ENCODE measurements at places on chromosomes 3 and 15.
A peak's percentile ranks its signal among the peaks of the same experiment; 100 is the strongest.

GRCh38 chr3:12959838-12960378 is 113.3 kb downstream of the IQSEC1 start:
- no peak for DNase-seq

DNA sequence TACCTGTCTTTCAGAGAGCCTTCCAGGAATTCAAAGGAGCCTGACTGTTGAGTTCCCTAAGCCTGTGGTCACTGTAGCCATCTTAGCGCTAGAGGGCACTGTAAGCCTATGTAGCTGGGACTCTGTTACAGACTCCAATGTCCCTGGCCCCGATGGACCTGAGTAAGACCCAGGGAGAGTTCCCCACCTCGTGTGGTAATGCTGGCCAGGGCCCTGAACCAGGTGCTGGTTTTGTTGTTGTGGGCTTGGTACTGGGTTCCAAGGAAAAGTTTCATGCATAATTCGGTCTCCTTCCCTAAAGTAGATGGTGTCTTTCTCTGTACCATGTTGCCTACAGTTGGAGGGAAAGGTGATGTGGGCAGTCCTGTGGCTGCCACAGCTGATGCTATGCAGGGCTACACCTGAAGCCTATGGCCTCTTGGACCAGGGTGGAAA is 32.4 kb downstream of the CDAN1 start:
- DNase-seq = peak; percentile 31

DNA sequence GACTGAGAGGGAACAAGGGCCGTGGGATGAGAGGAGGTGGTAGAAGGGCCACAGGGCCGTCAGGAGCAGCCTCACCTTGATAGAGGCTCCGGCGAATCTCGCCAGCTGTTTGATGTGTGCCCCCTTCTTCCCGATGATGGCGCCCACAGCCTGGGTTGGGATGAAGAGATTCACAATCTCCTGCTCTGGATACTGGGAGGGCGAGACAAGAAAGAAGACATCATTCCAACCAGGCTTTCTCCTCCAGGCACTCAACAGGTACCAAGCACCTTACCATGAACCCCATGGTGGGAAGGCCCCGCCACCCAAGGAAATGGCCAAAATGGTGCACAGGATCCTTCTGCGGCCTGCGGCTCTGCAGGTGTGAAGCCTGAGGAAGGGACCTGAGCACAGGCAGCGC is 71.1 kb downstream of the SENP2 start:
- DNase-seq = no peak

GRCh38 chr3:126052196-126053058 is 31.5 kb downstream of the SLC41A3 start:
- no peak for DNase-seq

GRCh38 chr15:52557274-52557641 is 11.6 kb downstream of the ARPP19 start:
- DNase-seq = no peak

DNA sequence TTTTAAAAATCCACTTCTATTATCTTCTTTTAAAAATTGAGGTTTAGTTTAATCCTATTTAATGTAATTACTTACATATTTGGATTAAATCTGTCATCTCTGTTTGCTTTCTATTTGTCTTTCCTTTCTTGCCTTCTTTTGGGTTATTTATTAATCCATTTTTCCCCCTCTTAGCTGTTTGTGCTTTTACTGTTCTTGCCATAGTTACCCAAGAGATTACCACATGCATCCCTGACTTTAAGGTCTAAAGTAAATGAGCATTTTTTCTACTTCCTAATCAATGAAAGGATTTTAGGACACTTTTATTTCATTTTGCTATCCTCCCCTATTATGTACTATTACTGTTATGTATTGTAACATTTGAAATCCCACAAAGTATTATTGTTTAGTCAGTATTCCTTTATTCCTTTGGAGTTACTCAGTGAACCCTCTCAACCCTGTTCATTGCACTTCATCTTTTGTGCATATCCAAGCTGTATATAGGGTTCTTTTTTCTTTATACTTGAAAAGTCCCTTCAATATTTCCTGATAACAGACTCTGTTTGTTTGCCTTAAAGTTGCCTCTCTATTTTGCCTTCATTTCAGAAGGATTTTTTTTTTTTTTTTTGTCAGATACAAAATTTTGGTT is 62.7 kb downstream of the MEF2A start:
- no peak for DNase-seq

DNA sequence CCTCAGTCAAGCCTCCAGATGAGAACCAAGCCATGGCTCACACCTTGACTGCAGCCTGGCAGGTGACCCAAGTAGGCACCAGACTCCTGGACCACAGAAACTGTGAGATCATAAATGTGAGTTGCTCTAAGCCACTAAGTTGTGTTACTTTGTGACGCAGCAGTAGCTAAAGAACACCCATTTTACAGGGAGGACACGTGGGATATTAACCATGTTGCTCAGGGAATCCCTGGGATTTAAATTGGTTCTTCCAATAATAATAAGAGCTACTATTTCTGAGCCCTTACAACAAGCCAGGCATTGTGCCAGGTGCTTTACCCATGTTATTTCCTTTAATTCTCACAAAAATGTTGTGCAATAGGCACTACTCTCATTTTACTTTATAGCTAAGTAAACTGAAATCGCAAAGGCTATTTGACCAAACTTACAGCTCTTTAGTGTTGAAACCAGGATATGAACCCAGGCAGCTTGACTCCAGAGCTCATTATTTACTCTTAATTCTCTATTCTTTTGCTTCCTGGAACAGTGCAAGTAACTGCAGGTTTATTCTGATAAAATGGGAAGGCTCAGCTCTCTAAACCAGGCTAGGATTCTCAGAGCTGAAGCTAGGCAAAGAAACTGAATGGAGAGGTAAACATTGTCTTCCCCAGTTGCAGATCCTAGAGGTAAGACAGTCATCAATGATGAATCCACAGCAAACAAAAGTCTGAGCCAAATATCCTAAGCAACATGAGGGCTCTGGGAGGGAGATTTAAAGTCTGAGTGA is 294.4 kb downstream of the KBTBD8 start:
- DNase-seq = no peak

- DNase-seq = no peak
These were observed 57.7 kb upstream of the HES1 start for GRCh38 chr3:194078045-194078821.

DNA sequence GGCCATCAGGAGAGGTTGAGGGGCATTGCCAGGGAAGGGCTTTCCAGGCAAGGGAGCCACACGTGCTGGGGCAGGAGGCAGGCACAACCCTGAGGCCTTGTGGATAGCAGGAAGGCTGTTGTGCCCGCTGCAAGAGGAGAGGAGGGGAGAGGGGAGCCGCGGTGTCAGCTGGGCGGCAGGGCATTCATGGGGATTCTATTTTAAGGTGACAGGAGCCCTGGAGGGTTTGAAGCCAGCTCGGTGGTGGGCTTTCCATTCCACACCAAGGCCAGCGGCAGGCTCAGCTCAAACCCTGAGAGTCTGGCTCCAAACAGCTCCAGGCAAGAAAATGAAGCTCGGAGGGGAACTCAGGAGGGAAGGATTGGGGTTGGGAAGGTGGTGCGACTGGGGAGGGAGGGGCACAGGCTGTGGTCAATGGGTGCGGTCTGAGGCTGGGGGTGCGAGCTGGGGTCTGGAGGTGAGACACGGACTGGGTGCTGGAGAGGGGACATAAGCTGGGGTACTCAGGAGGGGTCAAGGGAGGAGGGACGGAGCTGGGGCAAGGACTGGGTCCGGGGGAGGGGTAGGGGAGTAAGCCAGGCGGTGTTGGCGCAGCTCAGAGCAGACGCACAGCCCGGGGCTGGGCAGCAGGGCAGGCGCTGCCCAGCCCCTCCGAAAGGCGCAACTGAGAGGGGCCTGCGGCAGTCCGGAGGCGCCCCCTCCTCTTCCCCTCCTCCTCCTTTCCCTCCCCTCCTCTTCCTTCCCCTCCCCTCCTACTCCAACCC is 43.4 kb downstream of the TPRA1 start:
- no peak for DNase-seq

DNA sequence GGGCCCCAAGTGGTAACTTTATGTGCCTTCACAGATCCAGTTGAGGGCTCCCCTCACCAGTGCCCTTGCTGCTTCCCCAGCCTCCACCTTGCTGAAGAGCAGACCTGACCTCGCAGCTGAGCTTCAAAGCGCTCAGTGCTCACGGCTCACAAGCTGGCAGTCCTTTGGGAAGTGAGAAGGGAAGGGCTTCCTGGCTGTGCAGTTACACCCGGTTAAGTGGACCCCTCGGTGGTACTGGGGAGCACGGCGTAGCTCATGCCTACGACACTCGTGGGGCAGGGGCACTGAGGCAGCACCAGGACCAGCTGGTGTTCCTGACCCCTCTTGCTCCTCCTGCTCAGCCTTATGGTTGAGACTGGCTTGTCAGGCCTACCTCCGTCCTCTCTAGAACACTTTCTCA is 629.0 kb upstream of the TBL1XR1 start:
- DNase-seq = no peak

GRCh38 chr3:159007331-159007730 is 205.5 kb downstream of the MFSD1 start:
- DNase-seq = no peak

- DNase-seq = no peak
These were observed 7.7 kb upstream of the SEC13 start for GRCh38 chr3:10328460-10329071.

DNA sequence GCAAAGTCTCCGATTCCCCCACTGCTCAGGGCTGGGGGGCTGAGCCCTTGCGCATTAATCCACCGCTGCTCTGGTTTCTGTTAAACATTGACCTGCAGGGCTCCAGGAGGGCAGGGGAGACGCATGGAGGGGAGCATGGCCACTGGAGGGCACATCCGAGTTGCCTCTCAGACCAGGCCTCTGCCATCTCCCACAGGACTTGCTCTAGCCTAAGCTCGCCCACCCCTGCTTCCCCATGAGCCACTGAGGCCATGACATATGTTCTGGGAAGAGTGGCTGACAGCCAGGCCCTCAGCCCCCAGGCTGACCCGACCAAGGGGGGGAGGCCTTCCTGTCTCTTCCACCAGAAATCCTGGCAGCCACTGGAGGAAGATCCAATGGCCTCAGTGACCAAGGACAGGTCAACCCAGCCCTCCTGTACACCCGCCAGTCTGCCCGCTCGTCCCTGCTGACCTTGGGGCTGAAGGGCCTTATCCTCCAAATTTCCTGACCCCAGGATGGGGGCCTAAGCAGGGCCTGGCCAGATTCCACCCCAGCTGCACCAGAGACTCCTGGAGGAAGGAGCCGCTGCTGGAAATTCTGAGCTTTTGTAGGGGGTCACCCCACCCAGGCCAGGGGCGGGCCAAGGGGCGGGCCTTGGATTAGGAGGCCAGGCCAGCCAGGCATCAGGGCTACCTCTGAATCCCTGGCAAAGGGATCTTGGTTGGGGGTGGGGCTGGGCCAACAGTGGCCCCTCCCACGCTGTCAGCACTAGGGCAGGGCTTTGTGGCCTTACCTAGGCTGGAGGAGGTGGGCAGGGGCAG is at the start of gene HYAL1:
Gene HYAL1 (minus strand): TSS at position 562 of the 803 bp plus-strand sequence. CDS start 618 bp downstream, outside the sequence.
- no peak for DNase-seq

Measured in AG09309 (cell line).